Esophagus squamous epithelium (tissue), 5 donors: ENCODE measurements at places on chromosomes 4 and X. TPM values are rescaled to one million over a fixed set of nuclear protein-coding genes. Genes with fewer than 3 reads are reported as not detected.

CCSER1 gene
- total RNA-seq: 1.2 TPM

SLIT2 gene
- 2.4 TPM for total RNA-seq

DNA sequence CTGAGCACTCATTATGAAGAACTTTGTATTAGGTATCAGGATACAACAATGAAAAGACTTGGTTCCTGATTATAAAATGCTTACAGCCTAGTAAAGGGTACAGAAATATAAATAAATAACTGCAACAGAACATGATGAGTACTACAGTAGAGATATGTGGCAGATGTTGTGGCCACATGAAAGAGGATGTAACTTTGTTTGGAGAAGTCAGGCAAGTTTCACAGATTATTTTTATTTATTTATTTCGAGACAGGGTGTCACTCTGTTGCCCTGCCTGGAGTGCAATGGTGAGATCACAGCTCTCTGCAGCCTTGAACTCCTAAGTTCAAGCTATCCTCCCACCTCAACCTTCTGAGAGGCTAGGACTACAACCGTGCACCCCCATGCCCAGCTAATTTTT, 15.8 kb upstream of the UBE2K start:
- no peaks in the 10 kb centered on the region for H3K27me3 ChIP-seq
- H3K4me3 ChIP-seq: no peak overlapping the region
- no peaks in the 10 kb centered on the region for H3K36me3 ChIP-seq
- DNase-seq: no peak

DNA sequence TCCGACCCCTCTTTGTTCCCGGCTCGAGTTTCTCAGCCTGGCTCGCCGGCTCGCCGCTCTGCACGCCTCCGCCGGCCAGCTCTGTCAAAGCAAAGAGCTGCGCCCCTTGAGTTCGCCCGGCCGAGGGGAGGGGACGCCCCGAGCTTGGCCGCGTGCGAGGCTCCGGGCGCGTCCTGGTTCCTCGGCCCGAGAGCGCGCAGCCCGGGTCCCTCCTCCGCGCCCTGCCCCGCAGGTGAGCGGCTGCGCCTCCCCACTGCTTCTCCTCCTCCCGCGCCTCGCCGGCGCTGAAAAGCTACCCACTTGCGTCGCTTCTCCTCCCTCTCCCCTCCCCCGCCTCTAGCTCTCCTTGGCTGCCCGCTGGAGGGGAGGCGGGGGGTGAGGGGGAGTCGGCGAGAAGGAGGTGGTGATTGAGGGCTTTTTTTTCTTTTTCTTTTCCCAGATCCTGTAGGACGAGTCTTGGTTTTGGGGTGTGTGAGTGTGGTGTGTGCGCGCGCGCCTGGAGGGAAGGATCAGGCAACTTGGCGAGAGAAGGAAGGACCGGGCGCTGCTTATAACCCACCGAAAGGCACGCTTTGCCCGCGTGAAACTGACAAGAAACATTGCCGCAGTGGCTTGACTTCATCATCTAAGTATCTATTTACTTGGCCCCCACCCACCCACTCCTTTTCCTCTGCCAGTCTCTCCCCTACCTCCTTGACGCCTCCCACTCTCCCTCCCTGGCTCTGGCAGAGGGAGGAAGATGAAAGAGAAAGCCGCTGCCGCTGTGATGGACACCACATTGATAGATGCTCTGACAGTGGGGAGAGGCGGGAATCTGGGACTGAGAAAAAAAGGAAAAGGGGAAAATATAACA, at the start of gene LEF1:
Gene LEF1 (minus strand): TSS at position 262 of the 853 bp plus-strand sequence. CDS start 1,165 bp downstream, outside the sequence.
- peak within 1 kb of the TSS; percentile 45 for H3K27ac ChIP-seq
- H3K27me3 ChIP-seq: no peaks in the 10 kb centered on the region
- H3K4me3 ChIP-seq: peak within 1 kb of the TSS; percentile 61
- H3K36me3 ChIP-seq: no peaks in the 10 kb centered on the region

- peaks cover 54% of the 10 kb centered on the region for H3K4me1 ChIP-seq
- peaks cover 14% of the 10 kb centered on the region for H3K36me3 ChIP-seq
- H3K27ac ChIP-seq: peak overlapping the region; percentile 98
- peak; percentile 12 for DNase-seq
- no peaks in the 10 kb centered on the region for H3K27me3 ChIP-seq
- H3K4me3 ChIP-seq: peak overlapping the region; percentile 77
Measured at GRCh38 chr4:184648313-184649025, 778 bp downstream of the CASP3 start.

- no peak overlapping the region for H3K27ac ChIP-seq
- no peaks in the 10 kb centered on the region for H3K27me3 ChIP-seq
- H3K36me3 ChIP-seq: no peaks in the 10 kb centered on the region
- H3K4me1 ChIP-seq: no peaks in the 10 kb centered on the region
- no peak for DNase-seq
- no peak overlapping the region for H3K4me3 ChIP-seq
Measured at GRCh38 chrX:43720082-43720481, 64.0 kb downstream of the MAOA start.

- no peaks in the 10 kb centered on the region for H3K27me3 ChIP-seq
- H3K4me3 ChIP-seq: no peak overlapping the region
- DNase-seq: no peak
- peaks cover 7% of the 10 kb centered on the region for H3K4me1 ChIP-seq
Measured at GRCh38 chr4:152651473-152652060, 28.2 kb downstream of the TMEM154 start.

GRCh38 chrX:78944351-78944750, 840 bp upstream of the P2RY10 start:
- no peaks in the 10 kb centered on the region for H3K36me3 ChIP-seq
- H3K27ac ChIP-seq: no peak overlapping the region

- H3K36me3 ChIP-seq: no peaks in the 10 kb centered on the region
- no peaks in the 10 kb centered on the region for H3K27me3 ChIP-seq
- DNase-seq: no peak
- H3K4me1 ChIP-seq: no peaks in the 10 kb centered on the region
- H3K27ac ChIP-seq: no peak overlapping the region
Measured at GRCh38 chr4:144819591-144819990, 173.6 kb downstream of the HHIP start.

- H3K27ac ChIP-seq: no peak overlapping the region
- no peaks in the 10 kb centered on the region for H3K36me3 ChIP-seq
- no peaks in the 10 kb centered on the region for H3K27me3 ChIP-seq
- no peak overlapping the region for H3K4me3 ChIP-seq
Measured at GRCh38 chr4:100208964-100209363, 18.7 kb upstream of the DDIT4L start.

- DNase-seq: no peak
- H3K4me3 ChIP-seq: no peak overlapping the region
- H3K27ac ChIP-seq: no peak overlapping the region
- no peaks in the 10 kb centered on the region for H3K4me1 ChIP-seq
Measured at GRCh38 chr4:36255577-36255976, 11.3 kb upstream of the ARAP2 start.

DNA sequence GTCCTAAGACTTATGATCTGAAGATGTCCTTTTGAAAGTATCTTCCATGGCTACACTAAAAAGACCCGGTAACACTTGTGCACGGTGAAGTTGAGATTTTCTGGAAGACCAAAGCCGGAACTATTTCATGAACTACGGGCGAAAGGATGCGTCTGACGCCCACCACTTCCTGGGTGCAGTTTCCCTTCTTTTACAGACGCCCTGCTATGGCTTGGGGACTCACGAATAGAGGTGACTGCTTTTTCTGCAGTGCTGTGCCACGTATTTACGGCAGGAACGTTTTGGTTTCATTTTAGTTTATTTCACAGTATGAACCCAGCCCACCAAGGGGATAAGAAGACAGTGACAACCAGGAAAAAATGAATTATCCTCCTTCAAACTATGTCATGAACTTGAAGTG, 180.4 kb downstream of the AFAP1 start:
- H3K27me3 ChIP-seq: no peaks in the 10 kb centered on the region
- H3K27ac ChIP-seq: no peak overlapping the region
- H3K4me1 ChIP-seq: peaks cover 22% of the 10 kb centered on the region
- peaks cover 44% of the 10 kb centered on the region for H3K36me3 ChIP-seq
- no peak overlapping the region for H3K4me3 ChIP-seq
